ENCODE measurements at places on chromosomes 6 and 20.

- DNase-seq: no peak
These were observed 90.2 kb upstream of the TOX2 start for GRCh38 chr20:43824309-43825050.

DNA sequence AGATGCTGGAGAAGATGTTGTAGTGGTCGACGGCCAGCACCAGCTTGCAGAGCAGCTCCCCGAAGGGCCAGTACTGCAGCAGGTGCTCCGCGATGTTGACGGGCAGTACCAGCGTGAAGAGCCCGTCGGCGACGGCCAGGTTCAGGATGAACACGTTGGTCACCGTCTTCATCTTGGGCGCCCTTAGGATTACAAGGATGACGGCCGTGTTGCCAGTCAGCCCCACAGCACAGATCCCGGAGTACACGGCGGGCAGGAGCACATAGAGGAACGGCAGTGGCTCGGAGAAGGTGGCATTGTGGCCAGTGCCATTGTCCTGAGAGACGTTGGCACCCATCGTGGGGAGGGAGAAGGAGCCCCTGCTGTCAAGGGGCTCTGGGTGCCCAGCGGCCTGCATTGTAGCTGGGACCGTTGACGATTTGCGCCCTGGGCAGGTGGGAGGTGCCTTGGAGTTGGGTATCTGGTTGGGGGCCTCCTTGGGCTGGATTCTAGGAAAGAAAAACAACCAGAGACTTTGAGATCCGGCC is 867 bp downstream of the NPBWR2 start:
- no peak for DNase-seq

DNA sequence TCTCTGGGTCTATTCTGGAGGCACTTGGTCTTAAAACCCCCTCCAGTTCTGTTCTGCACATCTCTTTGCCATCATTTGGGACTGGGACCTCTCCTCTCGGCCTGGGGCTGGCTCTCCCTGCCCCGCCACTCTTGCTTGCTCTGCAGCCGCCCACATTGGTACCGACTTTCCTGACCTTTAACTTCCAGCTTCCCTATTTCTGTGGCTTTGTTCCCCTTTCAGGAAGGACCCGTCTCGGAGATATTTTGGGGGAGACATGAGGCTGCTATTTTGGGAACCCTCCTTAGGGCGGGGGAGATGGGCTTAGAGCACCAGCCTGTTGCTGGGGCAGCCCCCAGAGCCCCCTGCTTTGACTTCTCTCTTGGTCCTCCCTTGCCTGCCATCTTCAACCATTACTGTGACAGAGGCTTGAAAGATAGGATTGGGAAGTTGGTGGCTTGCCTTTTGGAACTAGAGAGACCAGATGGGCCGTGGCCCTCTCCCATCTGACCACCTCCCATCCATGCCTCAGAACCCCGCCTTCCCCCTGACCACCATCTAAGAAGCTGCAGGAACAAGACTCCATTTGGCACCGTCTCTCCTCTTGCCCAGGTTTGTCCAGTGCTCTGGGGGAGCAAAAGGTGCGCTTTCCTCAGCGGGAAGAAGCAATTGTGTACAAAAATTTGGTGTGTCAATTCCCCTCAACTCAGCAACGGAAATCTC is 914 bp downstream of the TREM2 start:
- DNase-seq: no peak

GRCh38 chr20:1721687-1722512 is 64.3 kb upstream of the SIRPG start:
- DNase-seq: no peak

- no peak for DNase-seq
These were observed 32.8 kb downstream of the CD40 start for GRCh38 chr20:46150943-46151342.

Measured in activated CD4-positive, alpha-beta T cell treated with anti-CD3 and anti-CD28 coated beads for 24 hours (primary cell).